Fibroblast of the aortic adventitia (primary cell): ENCODE measurements at places on chromosomes 7 and 10.

GRCh38 chr10:114526126-114526503 lies 121.8 kb upstream of the AFAP1L2 start:
- no peak for DNase-seq

GRCh38 chr7:156353352-156353751 lies 287.2 kb upstream of the RNF32 start:
- DNase-seq = no peak

- no peak for DNase-seq
Observed at GRCh38 chr10:21230219-21230618, 295.3 kb downstream of the SKIDA1 start.

DNA sequence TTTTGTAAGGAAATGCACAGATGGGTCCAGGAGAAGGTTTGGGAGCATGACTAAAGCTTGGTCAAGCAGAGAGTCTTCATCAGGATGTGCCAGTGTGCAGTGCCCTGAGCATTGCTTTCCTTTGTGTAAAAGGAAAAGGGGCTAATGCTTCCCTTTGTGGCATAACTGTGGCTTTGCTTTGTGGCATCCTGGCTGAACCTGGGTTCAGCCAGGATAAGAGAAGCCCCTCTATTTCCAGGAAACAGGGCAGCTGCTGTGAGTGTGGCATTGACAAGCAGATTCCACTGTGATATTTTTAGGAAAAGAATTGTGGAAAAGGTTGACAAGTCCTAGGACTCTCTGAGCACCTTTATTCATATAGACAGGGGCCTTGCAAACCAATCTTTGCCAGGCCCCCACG lies 193.4 kb upstream of the CXCL12 start:
- no peak for DNase-seq

GRCh38 chr10:35942057-35942456 lies 300.0 kb upstream of the FZD8 start:
- no peak for DNase-seq

DNA sequence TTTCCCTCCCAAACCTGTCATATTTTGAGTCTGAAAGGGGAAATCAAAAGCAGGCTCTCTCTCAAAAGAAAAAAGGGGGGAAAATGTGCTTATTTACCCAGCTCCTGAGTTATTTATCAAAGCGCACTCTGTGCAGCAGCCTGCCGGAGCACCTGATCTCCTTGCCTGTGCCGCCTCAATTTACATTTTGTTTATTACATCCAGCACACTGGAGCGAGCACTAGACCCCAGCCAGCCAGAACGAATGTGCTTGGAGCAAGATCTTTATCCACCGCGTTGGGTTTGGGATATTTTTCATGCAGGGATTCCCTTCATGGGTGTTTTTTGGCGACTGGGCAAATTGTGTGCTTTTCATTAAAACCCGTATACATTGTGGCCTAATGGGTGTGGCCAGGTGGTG lies 161.9 kb upstream of the INSYN2A start:
- DNase-seq = no peak

DNA sequence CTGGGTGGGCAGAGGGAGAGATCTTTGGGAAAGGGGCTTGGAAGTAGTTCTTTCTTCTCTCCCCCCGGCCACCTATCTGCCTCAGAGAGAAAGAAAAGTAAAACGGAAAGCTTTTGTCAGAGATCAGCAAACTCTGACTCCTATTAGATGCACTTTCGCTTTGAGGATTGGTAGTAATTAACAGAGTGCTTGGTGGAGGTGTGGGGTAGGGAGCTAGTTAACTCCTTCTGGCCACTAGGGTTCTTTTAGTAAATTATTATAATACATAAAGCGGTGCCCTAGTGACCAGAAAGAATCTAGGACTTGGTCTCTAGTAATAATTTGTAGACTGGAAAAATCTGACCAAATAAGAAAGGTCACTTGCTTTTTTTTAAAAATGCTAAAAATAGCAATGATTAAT lies 54.6 kb downstream of the CPVL start:
- no peak for DNase-seq

- no peak for DNase-seq
Observed at GRCh38 chr7:127954357-127954748, 76.9 kb downstream of the LRRC4 start.

DNA sequence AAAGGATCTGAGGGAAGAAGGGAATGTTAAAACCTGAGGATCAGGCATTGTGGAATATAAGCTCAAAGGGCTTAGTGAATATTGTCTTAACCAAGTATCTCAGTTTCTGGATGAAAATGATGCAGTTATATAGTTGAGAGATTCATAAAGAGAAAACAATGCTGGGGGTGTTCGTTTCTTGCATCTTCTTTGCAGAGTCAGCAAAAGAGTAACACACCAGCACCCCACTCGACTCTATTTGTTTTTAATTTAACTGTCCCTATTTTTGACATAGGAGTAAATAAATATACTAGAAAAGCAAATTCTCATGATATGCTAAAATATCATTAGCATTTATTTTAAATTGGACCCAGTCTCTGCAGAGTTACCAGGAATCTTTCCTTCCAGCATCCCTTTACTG lies 7.6 kb upstream of the OIT3 start:
- DNase-seq = no peak

GRCh38 chr7:41586931-41587640 lies 115.8 kb downstream of the INHBA start:
- peak; percentile 40 for DNase-seq

DNA sequence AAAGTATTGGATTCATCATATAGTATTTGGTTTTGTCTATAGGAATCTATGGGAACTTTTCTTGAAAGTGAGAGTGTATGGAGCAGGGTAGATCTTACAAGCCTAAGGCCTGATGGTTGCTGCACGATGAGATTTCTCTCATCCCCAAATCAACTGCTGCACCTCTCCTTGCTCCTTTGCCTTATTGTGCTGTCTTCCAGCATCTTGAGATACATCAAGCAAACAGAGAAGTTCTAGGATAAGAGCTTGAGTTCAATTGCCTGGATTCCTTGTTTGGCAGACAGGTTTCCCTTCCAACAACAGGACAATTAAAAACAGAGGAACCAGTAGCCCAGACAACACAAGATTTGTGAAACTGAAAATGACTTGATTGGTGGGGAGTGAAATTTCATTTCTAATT lies 56.6 kb downstream of the CPED1 start:
- no peak for DNase-seq

GRCh38 chr10:75475460-75476182 lies 44.2 kb downstream of the LRMDA start:
- peak; percentile 96 for DNase-seq

DNA sequence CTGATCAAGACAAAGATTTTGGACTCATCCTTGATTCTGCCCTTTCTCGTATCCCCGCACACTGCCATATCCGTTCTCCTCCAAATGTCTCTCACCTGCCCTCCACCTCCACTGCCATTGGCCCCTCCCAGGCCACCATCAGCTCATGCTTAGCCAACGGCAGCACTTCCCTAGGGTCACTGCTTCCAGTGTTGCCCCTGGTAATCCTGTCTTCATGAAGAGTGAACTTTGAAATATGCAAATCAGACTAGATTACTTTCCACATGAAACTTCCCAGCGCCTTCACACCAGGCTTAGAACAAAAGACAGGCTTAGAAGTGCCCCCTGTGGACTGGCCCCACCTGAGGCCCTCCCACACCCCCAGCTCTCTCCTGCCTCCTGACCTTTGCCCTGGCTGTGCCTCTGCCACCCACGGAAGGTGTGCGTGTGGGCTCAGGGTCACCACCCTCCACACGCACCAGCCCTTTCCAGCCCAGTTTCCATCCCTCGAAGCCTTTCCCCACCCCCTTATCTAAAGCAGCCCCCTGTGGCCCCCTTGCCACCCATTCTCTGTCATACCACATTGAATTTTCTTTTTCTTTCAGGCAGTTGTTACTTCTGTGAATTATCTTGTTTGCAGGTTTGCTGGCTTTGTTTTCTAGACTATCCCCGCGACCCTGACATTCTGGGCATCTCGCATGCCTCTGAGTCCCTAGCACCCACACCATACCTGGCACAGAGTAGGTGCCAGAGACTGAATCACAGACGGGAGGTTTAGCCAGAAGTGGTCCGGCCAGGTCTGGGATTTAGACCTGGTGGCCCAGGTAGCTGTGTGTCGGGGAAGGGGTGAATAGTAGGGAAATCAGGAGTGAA lies 26.8 kb upstream of the C10orf53 start:
- DNase-seq = no peak

- DNase-seq = no peak
Observed at GRCh38 chr7:44128721-44129582, 5.6 kb upstream of the POLD2 start.

DNA sequence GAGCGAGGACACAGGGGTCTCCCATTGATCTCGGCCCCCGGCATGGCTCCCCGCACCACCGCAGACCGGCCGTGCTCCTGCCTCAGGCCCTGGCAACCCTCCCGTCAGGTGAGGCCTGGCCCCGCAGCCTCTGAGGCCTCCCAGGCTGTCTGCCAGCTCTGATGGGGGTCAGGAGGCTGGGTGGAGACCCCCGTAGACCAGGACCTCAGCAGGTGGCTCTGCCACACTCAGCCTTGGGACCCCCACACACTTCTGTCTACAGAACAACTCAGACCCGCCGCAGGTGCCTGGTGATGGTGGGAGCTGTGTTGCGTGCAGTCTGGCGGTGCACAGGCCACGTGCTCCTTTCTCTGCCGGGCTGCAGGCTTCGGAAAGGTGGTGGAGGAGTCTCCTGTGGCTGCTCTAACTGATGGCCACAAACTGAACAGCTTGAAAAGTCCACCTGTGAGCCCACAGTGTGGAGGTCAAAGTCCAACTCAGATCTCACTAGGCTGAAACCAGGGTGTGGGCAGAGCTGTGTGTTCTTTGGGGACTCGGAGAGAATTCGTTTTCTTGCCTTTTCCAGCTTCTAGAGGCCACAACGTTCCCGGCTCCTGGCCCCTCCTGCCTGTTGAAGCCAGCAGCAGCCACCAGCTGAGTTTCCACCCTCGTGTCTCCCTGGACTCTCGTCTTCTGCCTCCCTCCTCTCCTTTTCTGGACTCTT lies 62.5 kb downstream of the PWWP2B start:
- no peak for DNase-seq

- no peak for DNase-seq
Observed at GRCh38 chr10:132036153-132036886, 29.4 kb upstream of the JAKMIP3 start.

- peak; percentile 42 for DNase-seq
Observed at GRCh38 chr10:123007558-123008354, 839 bp downstream of the IKZF5 start.

DNA sequence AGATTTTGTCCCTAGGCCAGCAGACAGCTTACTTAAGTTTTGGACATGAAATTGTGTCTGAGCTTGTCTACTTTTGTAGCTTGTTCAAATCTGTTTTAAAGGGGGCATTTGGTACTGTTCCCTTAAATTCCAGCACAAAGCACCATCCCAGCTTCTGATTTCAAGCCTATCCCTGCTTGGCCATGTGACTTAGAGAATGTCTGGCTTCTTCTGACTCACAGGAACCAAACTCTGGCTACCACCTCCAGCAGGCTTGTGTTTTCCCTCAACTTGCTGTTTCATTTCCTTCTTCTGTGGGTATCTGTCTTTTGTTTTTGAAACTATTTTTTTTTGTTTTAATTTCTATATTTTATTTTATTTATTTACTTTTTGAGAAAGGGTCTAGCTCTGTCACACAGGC lies 97.9 kb upstream of the FZD8 start:
- DNase-seq = peak; percentile 72

DNA sequence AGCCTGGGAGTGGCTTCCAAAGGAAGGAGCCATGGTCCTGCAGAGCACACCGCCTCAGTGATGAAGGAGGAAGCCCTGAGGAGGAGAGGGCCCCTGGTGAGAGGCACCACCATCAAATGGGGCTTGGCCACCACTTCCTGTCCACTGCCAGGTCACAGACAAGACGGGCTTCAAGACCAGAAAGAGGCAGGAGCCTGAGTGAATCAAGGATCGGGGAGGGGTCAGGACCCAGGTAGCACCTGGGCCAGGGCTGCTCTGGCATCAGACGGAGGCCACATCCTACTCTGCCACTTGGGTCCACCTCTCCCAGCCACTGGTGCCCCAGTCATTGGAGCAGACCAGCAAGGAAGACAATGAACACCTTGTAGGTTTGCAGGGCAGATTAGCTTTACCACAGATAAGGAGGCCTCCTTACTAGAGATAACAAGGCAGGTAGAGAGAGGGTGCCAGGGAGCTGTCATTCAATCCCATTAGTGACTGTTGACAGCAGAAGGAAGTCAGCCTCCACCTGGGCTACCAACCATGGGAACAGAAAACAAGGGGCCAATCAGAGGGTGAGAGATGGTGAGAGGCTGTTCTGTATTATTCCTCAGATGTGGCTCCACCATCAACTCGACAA lies 143.4 kb downstream of the TNS3 start:
- DNase-seq = no peak
